ENCODE measurements at places on chromosomes 16 and 17. TPM values are rescaled to one million over a fixed set of nuclear protein-coding genes. Genes with fewer than 3 reads are reported as not detected.

- no peak for DNase-seq
These were observed 42.1 kb downstream of the GPRC5B start for GRCh38 chr16:19842426-19843157.

DNA sequence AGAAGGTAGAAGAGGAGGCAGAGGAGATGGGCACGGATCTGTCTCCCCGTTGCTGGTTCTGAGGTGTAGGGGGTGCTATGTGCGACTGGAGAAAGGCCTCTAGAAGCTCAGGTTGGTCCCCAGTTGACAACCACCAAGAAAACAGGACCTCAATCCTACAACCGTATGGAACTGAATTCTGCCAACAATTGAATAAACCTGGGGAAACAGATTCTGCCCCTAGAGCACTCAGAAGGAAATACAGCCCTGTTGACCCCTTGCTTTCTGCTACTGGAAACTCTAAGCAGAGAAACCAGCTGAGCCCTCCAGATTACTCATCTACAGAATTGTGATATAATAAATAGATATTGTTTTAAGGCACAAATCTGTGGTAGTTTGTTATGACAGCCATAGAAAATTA, 313.0 kb upstream of the GOT2 start:
- DNase-seq, result no peak

DNA sequence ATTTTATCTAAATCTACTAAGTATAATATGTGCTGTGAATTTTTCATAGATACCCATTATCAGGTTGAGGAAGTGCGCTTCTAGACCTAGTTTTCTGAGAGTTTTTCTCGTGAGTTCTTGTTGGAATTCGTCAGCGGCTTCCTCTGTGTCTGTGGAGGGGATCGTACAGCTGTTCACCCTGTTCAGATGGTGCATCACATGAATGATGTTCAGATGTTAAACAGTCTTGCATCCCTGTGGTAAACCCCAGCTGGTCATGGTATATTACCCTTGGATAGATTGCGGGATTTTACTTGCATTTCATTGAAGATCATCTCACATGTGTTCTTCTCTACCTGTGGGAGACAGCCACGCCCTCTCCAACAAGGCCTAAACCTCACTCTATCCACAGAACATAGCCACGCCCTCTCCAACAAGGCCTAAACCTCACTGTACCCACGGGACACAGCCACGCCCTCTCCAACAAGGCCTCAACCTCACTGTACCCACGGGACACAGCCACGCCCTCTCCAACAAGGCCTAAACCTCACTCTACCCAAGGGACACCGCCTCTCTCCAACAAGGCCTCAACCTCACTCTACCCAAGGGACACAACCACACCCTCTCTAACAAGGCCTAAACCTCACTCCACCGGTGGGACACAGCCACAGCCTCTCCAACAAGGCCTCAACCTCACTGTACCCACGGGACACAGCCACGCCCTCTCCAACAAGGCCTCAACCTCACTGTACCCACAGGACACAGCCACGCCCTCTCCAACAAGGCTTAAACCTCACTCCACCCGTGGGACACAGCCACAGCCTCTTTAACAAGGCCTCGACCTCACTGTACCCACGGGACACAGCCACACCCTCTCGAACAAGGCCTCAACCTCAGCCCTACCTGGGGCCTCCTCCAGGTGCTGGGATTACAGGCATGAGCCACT, 180.2 kb upstream of the CHMP6 start:
- no peak for DNase-seq

GRCh38 chr16:30352488-30353401, 2.4 kb downstream of the CD2BP2 start:
- DNase-seq, result no peak

DNA sequence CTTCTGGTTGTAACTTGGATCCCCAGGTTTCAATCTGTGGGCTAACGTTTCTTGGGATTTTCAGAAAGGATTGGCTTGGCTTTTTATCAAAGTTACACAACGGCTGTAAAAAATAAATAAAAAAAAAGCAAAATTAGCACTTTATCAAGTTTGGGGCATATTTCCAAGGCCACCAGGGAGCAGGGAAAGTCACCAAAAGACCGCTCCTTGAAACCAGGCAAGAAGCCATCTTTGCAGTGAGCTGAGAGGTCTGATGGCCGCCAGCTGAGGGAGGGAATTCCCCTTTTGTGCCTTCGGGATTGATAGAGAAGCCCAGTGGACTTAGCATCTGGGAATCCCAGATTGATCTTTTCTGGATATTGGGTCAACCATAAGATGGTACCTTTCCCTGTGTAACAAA, 192.2 kb downstream of the WWOX start:
- DNase-seq, result no peak

DNA sequence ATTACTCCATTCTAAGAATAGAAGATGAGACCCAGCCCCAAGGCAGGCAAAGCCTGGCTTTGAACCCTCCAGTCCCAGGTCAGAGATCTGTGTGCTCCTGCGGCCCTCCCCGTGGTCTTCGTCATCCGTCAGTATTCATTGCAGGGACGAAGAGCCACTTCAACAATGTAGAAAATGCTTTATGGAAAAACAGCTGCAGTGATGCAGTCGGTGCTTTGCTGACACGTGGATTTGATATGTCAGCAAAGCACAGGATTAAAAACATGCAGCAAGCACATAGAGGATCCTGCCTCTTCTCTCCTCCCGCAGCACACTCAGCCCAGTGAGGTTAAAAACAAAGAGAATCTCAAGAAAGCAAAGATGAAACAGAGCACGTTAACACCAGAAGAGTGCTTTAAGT, 117.1 kb upstream of the AXIN2 start:
- DNase-seq, result no peak

DNA sequence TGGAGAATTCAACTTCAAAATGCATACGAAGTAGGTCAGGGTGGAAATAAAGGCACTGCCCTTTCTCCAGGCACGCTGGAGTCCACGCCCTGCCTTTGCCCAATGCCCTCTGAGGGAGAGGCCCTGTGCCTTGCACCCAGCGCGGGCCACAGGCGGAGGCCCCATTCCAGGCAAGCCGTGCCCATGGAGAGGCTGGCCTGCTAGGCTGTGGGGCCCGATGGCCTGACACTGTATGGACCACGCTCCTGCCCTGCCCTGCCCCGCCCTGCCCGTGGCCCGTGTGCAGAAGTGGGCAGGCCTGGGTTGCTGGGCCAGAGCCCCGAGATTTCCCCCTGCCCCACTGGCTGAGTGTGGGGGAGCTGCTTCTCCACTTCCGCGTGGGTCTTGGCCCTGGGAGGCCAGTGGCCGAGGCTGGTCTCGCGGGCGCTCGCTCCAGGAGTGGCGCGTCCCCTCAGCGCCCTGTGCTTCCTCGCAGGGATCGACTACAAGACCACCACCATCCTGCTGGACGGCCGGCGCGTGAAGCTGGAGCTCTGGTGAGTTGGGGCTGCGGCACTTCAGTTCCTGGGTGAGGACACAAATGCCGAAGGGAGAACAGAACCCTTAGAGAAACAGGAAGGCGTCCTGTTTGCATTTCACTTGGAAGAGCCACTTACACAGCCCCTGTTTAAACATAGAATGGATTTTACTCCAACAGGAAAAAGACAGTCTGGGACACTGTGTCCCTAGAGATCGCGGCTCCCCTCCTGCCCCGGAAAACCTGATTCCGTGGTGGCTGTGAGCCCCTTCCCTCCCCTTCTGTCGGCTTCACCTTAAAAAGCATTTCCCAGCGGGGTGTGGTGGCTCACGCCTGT, 13.8 kb upstream of the WFIKKN1 start:
- DNase-seq, result no peak

ARRB2 gene
- total RNA-seq, result 11.1 TPM

CDH5 gene
- 28.3 TPM for total RNA-seq

ASGR1 gene
- total RNA-seq, result 6.6 TPM

DLX3 gene
- total RNA-seq, result 36.5 TPM

TNP2 gene
- total RNA-seq, result not detected

SLC16A13 gene
- 1.0 TPM for total RNA-seq

TERF2IP gene
- 76.8 TPM for total RNA-seq

Measured in lower leg skin (tissue), 4 donors.